ENCODE measurements at places on chromosomes 5 and 9. TPM values are rescaled to one million over a fixed set of nuclear protein-coding genes. Genes with fewer than 3 reads are reported as not detected.

DNA sequence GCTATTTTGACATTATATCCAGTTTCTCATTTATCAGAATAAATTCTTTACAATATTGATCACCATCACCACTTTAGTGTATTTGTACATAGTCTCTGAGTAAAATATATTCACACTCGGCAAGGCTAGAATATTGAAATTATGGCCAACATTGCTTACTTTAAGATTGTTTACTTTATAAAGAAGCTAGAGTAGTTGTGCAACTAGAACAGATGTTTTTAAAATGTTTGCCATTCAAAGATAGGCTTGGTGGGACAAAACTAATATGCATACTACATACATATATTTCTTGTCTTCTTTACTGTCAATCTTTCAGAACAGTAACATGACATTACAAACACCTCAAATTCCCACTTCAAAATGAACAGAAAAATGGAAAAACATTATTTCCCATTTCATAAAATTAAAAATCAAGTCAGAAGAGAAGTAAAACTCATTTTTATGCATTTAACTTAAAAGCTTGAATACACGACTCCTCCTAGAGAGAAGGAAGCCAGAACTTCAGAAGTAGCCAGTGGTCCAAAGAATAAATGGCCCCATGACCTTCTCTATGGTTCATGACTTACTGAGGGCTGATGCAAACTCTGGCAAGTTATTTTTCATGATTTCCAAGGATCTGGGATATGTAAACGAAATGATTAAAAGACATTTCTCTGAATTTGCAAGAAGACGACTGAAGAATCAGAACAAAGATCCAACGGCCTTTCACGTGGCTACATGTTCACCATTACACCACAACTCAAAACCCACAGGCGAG is 14.1 kb downstream of the MTX3 start:
- no peaks in the 10 kb centered on the region for H3K27me3 ChIP-seq
- H3K4me3 ChIP-seq = no peak overlapping the region
- peaks cover 60% of the 10 kb centered on the region for H3K36me3 ChIP-seq
- H3K4me1 ChIP-seq = no peaks in the 10 kb centered on the region

SPAG8 gene
- total RNA-seq = 1.7 TPM

CDX1 gene
- total RNA-seq = not detected

DNA sequence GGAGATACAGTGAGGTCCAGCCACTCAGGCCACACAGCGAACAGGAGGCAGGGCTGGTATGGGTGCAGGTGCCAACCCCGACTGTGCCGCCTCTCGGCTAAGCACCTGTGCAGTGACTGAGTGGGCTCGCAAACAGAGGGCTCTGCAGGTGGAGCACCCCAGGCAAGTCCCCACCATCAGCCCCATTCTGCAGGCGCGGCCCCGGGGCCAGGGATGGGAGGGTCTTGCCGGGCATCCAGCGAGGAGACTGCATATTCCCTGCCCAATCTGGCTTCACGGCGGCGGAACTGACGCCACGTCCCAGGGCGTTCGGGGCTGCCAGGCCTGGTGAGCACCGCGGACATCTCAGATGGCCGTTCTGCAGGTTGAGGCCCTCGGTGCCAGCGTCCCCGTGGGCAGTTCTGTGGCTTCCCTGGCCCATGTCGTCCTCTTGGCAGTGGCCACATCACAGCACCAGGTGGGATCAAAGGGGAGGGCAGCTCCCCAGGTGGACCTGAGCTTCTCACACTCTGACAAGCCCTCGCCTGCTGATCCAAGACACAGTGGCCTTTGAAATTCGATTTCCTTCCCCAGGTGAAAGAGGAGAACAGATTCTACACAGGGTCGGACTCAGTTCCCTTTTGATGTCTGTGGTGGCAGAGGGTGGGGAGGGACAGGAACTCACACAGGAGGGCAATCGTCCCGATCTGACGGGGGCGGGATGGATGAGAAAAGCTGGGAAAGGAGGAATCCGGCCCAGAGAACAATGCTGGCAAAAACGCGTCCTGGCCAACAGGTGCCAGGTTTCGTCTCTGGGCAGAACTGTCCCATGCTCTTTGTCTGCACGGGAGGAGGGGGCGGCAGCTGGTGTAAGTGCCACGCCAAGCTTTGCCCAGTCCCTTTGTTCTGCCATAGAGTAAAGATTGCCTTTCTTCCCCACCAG is 18.8 kb downstream of the DBH start:
- H3K4me3 ChIP-seq = no peak overlapping the region
- no peaks in the 10 kb centered on the region for H3K36me3 ChIP-seq
- no peak overlapping the region for H3K27ac ChIP-seq
- H3K4me1 ChIP-seq = no peaks in the 10 kb centered on the region

LOX gene
- total RNA-seq = 397 TPM

PHF24 gene
- total RNA-seq = 2.7 TPM

DNA sequence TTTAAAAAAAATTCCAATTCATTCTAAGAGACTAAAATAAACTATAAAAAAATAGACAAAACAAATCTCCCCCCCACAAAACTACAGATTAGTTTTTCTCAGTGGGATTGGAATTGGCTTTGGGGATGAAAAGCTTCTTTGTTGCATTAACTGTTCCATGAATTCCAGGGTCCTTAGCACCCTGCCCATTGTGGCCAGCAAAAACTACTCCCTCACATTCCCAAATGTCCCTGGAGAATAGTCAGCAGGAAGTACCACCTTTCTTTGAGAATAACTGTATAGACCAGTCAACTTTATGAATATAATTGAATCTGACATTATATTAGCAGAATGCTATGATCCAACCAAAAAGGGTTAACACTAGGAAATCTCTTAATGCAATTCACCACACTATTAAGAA is 147.9 kb downstream of the LPAR1 start:
- no peak for DNase-seq
- H3K4me3 ChIP-seq = no peak overlapping the region
- no peaks in the 10 kb centered on the region for H3K27me3 ChIP-seq
- no peaks in the 10 kb centered on the region for H3K36me3 ChIP-seq

NRG2 gene
- 4.9 TPM for total RNA-seq

TUSC1 gene
- 2.4 TPM for total RNA-seq

DNA sequence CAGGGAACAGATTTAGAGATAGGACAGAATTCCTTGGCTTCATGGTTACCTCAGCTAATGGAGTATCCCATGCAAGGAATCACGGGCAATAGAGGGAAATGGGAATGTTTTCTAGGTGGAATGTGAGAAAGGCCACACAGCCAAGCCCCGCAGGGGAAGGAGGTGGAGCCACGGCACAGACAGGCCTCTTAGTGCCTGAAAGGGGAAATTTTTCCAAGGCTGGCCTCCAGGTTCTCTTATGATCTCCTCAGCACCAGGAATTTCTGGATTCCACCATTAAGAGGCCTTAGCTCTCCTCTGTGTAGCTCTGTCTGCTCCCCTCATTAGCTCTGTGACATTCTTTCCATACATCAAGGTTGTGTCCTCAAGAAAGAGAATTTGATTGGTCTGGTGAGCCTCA is 124.7 kb downstream of the GALNT10 start:
- no peak for DNase-seq
- no peak overlapping the region for H3K4me3 ChIP-seq
- peaks cover 15% of the 10 kb centered on the region for H3K4me1 ChIP-seq
- peaks cover 15% of the 10 kb centered on the region for H3K36me3 ChIP-seq
- no peak overlapping the region for H3K27ac ChIP-seq

Data from endodermal cell (in vitro differentiated cells).